ENCODE measurements at places on chromosomes 6 and 20.

DNA sequence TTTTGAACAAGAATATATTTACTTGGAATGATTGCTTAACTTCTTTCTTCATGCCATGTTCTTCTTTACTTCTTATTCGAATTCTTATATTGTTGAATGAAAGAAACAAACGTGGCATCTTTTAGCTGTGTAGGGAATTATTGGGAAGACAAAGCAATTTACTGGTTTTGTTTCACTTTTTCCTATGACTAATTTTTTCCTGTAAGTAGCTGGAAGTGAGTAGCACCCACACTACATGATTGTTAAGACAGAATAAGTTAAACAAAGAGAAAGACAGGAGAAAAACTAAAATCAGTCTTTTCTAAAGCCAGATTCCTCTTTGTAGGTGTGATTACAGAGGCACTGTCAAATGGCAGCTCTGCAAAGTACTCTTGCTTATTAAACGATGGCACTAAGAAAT, 593.4 kb downstream of the EYS start:
- no peak for DNase-seq

GRCh38 chr6:329888-330691, 37.8 kb downstream of the DUSP22 start:
- DNase-seq, result peak; percentile 67

DNA sequence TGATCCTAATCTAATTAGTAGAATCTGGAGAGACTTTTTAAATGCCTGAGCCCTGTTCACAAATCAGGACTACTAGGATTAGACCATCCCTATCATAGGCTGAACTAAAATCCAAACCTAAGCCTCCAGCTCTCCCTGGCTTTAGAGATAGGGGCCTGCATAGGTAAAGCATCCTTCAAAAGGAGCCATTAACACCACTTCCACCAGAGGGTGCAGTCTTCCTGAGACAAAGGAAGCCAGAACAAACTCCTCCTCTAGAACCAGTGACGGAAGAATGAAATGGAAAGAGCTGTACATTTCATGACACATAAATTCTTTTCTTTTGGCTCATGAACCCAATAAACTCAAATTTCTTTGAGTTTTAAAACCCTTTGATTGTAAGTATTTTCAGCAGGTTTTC, 291.2 kb upstream of the ADGRB3 start:
- peak; percentile 29 for DNase-seq

DNA sequence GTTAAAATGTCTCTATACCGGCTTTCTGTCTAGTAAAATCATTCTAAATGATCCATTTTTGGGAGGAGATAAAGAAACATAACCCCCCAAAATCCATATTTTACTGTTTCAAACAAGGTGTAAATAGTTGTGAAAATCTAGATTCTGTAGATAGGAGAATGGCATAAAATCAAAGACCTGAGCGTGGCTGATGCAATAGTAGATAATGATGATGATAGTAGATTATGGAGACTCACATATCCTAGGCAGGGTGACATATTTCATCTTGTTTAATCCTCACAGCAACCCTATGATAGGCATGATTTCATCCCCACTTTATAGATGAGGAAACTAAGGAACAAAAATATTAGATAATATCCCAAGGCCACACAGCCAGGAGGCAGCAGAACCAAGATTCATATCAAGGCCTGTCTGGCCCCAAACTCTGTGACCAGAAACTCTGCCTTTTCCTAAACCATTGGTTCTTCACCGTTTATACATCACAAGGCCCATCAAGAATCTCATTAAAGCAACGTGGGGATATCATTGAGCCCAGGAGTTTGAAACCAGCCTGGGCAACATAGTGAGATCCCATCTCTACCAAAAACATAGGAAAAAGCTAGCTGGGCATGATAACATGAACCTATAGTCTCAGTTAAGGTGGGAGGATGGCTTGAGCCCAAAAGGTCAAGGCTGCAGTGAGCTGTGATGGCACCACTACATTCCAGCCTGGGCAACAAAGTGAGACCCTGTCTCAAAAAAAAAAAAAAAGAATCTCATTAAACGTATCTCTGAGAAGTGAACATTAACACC, 55.6 kb downstream of the BPIFB1 start:
- no peak for DNase-seq

DNA sequence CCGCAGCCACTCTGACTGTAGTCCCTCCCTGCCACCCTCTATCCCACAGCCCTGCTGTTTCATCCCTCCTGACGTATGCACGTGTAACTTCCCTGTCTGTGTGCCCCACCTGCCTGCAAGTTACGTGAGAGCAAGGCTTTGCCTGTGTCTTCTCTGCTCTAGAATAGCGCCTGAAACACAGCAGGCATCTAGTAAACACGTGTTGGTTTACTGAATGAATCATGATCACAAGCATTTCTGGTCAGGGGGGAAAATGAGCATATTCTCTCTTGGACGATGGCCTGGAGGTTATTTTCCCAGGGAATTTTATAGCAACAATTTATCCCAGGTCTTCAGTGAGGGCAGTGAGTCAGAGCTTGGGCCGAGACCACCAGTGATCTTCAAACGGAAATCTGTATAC, 38.3 kb downstream of the PSMG4 start:
- DNase-seq, result no peak

GRCh38 chr6:51141080-51141479, 322.4 kb downstream of the TFAP2B start:
- no peak for DNase-seq

DNA sequence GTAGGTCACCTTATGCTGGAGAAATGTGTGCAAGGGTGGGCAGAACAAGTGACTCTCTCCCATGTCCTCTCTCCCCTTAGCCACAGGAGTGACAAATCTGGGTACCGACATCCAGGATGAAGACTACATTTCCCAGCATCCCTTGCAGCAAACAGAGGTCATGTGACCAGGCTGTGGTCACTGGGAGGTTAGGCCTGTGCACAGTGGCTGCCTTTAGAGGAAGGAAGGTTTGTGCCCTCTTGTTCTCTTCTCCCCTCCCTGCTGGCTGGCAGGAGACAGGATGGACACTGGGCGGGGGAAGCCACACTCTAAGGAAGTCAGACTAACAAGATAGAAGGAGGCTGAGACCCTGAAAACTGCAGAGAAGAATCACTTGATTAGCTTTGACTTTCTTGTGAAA, 360.2 kb downstream of the PREX1 start:
- DNase-seq, result no peak

DNA sequence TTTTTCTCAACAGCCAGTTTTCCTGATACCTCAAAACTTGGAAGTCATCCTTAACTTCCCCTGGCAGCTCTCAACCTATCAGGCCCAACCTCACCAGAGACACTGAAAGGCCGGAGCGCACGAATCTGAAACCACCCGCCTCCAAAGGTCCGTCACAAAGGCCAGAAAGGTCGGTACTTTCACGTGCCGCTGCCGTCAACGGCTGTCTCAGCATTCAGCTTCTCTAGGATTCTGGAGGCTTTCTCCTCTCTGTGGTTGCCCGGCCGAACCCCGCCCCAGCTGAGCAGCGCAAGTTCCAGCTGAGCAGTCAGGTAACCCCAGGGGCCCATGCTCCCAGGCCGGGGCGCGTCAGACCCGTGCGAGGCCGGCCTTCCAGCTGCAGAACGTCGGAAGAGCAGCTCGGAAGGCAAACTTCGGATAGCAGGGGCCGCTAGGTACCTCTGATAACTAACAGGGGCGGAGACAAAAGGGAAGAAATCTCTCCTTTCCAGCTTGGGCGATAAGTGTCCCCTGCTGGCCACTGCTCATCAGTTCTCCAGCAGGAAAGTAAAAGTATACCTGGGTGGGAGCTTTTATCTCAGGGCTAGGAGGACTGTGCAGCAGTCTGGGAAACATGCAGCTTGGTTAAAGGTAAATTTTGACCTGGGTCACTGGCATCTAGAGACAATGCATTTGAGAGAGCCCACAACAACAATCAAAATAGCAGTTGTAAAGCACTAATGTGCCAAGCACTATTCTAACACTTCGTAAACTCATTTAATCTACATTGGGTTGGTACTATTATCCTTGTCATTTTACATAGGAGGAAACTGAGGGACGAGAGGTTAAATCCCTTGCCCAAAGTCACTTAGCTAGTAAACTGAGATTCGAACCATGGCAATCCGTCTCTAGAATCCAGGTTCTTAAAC, 16.1 kb downstream of the ZSCAN12 start:
- DNase-seq, result peak; percentile 64

DNA sequence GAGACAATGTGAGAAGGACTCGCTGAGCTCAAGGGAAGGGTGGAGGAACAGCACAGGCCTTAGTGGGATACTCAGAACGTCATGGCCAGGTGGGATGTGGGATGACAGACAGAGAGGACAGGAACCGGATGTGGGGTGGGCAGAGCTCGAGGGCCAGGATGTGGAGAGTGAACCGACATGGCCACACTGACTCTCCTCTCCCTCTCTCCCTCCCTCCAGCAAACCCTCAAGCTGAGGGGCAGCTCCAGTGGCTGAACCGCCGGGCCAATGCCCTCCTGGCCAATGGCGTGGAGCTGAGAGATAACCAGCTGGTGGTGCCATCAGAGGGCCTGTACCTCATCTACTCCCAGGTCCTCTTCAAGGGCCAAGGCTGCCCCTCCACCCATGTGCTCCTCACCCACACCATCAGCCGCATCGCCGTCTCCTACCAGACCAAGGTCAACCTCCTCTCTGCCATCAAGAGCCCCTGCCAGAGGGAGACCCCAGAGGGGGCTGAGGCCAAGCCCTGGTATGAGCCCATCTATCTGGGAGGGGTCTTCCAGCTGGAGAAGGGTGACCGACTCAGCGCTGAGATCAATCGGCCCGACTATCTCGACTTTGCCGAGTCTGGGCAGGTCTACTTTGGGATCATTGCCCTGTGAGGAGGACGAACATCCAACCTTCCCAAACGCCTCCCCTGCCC, 1.7 kb downstream of the TNF start:
- no peak for DNase-seq

- DNase-seq, result no peak
Observed at GRCh38 chr6:52510213-52510562, 66.7 kb downstream of the TRAM2 start.

- no peak for DNase-seq
Observed at GRCh38 chr6:69349771-69350170, 447.0 kb downstream of the LMBRD1 start.

- no peak for DNase-seq
Observed at GRCh38 chr6:46293641-46294316, 123.0 kb upstream of the ENPP5 start.

- peak; percentile 36 for DNase-seq
Observed at GRCh38 chr6:42449917-42450476, 1.7 kb downstream of the TRERF1 start.

- DNase-seq, result no peak
Observed at GRCh38 chr6:49902856-49903255, 36.5 kb upstream of the CRISP1 start.

DNA sequence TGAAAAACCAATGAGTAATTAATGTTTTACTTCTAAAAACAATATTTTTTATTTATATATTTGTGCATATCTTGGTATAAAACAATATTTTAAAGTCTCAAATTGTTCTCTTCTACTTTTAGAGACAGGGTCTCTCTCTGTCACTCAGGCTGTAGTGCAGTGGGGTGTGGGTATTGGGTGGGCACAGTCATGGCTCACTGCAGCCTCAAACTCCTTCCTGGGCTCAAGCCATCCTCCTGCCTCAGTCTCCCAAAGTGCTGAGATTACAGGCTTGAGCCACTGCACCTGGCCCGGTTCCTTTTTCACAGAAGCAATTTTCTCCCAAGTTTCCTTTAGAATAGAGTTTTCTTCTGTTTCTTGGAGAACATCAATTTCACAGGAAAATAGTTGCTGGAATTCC, 102.8 kb downstream of the TMEM242 start:
- no peak for DNase-seq

GRCh38 chr6:41167173-41167963, 4.5 kb upstream of the TREM2 start:
- peak; percentile 32 for DNase-seq

- no peak for DNase-seq
Observed at GRCh38 chr6:166911248-166911677, 45.1 kb downstream of the RNASET2 start.

- DNase-seq, result peak; percentile 93
Observed at GRCh38 chr20:17835240-17835933, 133.2 kb downstream of the SNX5 start.

DNA sequence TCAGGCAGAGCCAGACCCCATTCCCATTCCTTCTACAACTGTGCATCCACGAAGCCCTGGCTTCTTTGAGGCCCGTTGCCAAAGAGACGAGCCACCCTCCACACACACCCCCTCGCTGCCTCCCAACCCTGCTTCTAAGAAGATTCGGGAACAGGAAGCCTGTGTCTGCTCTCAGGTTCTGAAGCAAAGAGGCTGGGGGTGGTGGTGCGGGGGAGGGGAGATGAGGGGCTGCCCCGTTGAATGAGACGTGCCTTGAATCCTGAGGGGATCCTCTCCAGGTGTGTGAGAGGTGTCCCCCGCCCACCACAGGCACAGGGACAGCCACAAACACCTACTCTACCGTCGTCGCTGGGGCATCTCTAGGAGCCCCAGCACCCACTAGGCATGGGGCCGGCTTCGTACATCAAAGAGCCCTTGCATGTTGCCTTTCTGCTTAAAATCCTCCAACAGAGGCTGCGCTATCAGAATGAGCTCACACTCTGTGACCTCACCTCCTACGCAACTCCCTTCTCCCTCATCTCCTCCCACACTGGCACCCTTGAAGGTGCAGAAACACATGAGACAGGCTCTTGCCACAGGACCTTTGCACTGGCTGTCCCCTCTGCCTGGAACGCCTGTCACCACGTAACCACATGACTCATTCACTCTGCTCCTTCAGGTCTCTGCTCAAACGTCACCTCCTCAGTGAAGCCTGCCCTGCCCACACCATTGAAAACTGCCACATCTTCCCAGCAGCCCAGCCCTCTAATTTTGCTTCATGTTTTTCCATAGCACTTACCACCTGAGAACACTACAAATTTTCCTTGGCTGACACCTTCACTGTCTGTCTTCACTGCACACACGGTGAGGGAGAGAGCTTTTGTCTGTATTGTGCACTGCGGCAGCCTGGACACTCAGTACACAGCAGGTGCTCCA, 58.5 kb downstream of the PREX1 start:
- no peak for DNase-seq

DNA sequence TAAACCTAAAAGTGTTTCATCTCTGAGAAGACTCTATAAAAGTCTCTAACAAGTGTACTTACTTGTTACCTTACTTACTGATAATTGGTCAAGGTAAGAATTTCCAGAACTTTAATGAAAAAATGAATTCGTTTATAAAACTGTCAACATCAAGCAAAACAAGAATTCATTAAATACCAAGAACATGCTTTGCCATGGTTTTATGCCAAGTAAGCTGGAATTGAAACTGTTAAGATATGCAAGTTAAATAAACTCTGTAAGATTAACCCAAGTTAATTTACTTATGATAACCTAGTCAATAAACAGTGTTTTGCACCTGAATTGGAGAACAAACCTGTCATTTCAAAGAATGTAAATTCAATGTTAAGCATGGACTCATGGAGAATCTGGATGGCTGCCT, 17.1 kb upstream of the DEFB113 start:
- DNase-seq, result no peak

GRCh38 chr6:3506200-3506599, 49.4 kb upstream of the SLC22A23 start:
- DNase-seq, result no peak

DNA sequence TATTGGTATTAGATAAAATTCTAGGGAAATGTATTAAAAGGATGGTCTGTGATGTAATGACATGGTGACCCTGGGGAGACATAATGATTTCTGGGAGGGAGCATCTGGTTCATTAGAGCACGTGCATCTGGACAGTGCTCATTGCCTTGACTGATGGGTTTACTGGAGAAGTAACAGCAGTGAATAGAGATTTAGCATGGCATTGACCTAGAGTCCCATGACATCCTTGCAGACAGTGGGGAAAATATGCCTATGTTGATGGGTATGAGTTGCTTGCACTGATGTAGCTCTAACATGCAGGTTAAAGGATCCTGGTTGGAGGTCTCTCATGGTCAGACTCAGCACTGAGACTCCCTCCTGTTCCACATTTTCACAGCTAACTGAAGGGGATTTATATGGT, 164.1 kb upstream of the OLIG3 start:
- DNase-seq, result no peak
